Stimulated activated CD4-positive, alpha-beta T cell treated with anti-CD3 and anti-CD28 coated beads, Interleukin-4, amount 100 ng/mL, for 24 hours (primary cell): ENCODE measurements at places on chromosomes 11 and 22.

DNA sequence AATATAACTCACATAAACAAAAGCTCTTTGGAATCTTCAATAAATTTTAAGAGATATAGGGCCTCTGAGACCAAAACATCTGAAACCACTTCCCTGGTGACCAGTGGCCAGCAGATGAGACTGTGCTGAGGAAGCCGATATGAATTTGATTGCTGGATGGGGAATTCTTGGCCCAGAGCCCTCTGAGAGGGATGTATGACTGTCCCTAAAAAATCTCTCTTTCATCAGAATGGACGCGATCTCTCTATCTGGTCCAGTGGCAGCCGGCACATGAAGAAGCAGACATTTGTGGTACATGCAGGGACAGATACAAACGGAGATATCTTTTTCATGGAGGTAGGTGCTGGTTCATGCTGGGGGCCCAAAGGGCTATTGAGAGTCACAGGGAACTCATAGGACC lies 37.5 kb downstream of the MYBPC3 start:
- DNase-seq: no peak

DNA sequence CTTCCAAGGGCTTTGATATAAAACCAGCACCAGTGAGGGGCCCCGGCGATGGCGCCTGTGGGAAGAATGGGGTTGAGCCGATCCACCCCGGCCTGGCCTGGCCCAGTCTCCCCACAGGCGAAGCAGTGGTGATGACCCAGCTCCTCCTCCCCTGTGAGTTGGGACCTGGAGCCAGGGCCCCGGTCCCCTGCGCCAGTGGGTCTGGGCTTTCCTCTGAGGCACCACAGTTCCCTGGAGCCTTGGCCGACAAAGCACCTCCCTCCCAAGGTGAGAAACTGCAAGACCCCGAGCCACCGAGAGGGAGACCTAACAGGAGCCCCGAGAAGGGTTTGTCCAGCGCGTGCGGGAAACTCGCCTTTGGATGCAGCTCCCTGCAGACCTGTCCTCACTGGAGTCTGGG lies 942.9 kb downstream of the BRD1 start:
- DNase-seq: no peak

DNA sequence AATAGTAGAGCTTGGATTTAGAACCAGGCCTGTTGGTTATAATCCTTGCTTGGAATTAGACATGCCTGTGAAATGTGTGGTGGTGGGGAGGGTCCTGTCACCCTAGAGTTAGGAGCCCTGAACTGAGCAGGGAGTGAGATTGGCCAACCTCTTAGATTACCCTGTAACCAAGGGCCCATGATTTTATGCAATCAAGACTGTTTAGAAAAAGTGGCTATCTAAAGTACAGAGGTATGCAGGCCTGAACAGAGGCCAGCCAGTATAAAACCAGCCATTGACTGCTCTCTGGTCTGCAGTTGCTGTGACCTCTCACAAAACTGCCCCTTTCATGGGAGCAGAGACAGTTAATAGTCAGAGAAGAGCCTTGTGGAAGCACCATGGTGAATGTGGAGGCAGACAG lies 36.2 kb downstream of the SERPINH1 start:
- DNase-seq: no peak

GRCh38 chr11:95100856-95101507 lies 11.3 kb downstream of the ENDOD1 start:
- no peak for DNase-seq

- peak; percentile 63 for DNase-seq
These were observed 3.6 kb upstream of the TBC1D22A start for GRCh38 chr22:46758867-46759290.

DNA sequence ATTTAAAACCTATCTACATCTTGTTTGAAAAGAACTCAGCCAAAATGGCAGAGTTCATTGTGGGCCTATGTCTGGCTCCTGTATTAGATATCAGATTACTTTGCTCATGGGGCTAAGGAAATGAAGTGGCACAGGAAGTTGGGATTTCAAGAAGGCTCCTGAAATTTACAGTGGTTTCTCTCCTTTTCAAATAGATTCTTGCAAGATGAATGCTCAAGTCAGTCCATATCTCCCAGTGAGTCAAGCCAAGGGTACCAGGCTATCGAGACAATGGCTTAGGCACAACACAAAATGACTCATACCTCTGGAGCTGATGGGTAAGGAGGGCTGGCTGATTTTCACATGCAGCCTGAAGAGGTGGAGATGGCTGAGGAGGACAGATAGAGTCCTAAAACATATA lies 24.1 kb upstream of the APOA1 start:
- no peak for DNase-seq

DNA sequence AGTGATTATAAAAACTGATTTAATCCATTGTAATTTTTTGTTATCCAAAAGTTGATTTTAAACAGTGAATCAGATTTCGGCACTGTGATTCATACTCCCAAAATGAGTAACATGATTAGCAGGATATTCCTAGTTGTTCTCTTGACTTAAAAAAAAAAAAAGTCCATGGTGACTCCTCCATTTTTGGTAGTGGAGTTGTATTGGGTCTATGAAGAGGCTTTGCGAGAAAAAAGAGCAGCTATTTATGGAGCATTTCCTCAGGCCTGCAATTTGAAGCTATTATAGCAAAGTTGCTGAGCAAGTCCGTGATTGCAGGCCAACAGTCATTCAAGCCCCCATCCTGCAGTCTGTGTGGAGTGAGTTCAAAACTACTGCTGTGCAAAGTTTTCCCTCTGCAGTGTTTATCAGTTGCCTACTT lies 28.8 kb downstream of the YAP1 start:
- DNase-seq: no peak

GRCh38 chr11:80816966-80817365 lies 1376.1 kb upstream of the TENM4 start:
- DNase-seq: no peak

GRCh38 chr11:19589567-19590260 lies 122.9 kb upstream of the NAV2 start:
- no peak for DNase-seq

DNA sequence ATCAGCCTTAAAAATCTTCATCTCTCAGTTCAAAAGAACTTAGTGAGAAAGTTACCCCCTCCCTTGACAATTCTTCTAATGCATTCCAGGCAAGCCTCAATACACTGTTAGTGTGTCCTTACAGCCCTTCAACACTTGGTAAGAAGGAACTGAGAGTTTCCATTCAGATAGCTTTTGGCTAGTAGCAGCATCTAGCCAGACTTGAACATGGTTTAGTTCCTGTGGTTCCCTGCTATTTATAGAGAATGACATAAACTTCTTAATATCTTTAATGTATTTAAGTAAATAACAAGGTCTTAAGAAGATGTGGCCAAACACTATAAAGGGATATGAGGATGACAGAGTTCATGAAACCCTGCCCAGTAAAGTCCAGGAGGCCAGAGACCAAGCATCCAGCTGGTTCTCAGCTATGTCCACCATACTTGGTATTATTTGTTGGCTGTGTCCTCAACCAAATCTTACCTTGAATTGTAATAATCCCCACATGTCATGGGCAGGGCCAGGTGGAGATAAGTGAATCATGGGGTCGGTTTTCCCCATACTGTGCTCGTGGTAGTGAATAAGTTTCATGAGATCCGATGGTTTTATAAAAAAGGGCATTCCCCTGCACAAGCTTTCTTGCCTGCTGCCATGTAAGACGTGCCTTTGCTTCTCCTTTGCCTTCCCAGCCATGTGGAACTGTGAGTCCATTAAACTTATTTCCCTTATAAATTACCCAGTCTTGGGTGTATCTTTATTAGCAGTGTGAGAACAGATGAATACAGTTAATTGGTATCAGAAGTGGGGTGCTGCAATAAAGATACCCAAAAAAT lies 132.4 kb downstream of the LARGE1 start:
- DNase-seq: no peak

- peak; percentile 98 for DNase-seq
These were observed 561 bp upstream of the PCF11 start for GRCh38 chr11:83156144-83156995.

- no peak for DNase-seq
These were observed 5.1 kb upstream of the CARNS1 start for GRCh38 chr11:67410369-67410831.

DNA sequence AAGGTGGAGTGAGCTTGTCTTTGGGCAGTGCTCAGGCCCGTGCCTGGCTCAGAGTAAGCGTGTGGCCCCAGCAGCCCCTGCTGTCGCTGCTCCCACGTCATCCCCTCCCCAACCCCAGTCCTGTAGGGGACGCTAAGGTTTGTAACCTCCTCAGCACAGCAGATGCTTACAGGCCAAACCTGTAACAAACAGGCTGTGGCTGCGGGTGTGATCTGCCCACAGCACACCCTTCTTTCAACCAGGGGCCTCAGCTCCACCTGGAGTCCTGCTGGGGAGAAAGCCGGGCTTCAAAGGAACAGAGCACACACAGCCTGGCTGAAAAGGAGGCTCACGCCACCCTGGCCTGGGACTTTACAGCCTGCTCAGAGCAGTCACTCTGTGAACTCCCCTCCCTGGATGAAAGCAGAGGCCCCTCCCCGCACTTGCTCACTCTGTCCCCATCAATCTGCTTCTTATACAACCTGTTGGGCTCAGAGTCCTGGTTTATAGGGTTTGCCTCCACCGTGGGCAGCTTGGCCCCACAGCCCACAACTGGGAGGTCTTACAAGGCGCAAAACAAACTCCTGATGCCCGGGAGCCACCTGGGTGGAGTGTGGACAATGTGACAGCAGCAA lies 54.3 kb downstream of the SCUBE1 start:
- DNase-seq: no peak

- no peak for DNase-seq
These were observed 43.1 kb downstream of the HSD17B12 start for GRCh38 chr11:43723617-43724016.

GRCh38 chr22:36369922-36370791 lies 17.6 kb downstream of the MYH9 start:
- no peak for DNase-seq

GRCh38 chr11:130510407-130511006 lies 62.1 kb downstream of the ADAMTS15 start:
- no peak for DNase-seq

DNA sequence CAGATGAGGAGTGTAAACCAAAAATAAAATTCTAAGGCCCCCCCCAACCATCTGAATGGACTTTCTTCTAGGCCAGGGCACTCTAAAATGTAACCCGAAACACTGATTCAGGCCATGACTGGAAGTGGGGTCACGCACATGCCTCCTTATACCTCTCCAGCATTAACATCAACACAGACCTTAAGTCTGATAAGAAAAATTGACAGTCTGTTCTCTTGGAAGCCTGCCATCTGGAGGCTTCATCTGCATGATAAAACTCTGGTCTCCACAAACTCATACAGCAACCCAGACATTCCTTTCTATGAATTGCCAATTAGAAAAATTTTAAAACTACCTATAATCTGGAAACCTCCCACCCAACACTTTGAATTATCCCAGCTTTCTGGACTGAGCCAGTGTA lies 3.9 kb upstream of the SERGEF start:
- no peak for DNase-seq

DNA sequence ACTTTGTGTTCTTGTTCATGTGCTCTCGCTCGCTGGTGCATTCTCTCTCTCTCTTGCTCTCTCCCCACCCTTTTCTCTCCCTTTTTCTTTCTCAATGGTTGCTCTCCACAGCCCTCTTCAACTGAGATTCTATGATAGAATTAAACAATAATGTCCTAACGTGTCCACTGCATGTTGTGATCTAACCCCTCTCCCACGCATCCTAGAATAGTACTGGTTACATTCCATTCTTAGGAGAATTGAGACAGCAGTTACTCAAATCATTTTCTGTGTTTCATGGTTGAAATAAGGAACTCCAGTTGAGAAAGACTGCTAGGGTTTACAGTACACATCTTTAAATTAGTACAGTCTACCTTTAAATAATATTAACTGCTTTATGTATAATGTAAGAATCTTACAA lies 318.1 kb upstream of the PITPNB start:
- DNase-seq: no peak

GRCh38 chr11:67680696-67681470 lies 6.5 kb upstream of the ALDH3B2 start:
- DNase-seq: no peak

DNA sequence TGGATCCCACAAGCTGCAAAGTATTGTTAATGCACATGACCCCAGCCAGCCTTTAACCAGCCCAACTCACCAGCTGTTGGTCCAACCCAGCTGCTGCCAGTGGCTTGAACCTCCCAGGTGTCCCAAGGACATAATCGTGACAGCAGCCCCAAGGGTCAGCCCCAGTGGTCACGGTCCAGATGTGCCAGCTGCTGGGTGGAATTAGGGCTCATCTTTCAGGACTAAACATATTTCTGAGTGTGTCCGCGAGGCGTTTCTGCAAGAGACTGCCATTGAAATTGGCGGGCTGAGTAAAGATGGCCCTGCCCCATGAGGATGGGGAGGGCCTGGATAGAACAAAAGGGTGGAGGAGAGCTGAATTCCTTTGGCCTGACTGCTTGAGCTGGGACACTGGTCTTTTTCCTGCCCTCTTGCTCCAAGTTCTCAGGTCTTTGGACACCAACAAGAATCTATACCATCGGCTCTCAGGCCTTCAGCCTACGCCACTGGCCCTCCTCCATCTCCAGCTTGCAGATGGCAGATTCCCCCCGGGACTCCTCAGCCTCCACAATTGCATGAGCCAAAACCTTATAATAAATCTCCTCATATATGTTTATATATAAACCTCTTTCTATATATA lies 240.2 kb downstream of the MN1 start:
- DNase-seq: no peak

- no peak for DNase-seq
These were observed 148.1 kb downstream of the DYNC2H1 start for GRCh38 chr11:103257360-103257759.

- DNase-seq: no peak
These were observed 412.7 kb downstream of the ETS1 start for GRCh38 chr11:128174465-128175291.

- no peak for DNase-seq
These were observed 14.8 kb downstream of the PLAAT3 start for GRCh38 chr11:63599211-63600122.

DNA sequence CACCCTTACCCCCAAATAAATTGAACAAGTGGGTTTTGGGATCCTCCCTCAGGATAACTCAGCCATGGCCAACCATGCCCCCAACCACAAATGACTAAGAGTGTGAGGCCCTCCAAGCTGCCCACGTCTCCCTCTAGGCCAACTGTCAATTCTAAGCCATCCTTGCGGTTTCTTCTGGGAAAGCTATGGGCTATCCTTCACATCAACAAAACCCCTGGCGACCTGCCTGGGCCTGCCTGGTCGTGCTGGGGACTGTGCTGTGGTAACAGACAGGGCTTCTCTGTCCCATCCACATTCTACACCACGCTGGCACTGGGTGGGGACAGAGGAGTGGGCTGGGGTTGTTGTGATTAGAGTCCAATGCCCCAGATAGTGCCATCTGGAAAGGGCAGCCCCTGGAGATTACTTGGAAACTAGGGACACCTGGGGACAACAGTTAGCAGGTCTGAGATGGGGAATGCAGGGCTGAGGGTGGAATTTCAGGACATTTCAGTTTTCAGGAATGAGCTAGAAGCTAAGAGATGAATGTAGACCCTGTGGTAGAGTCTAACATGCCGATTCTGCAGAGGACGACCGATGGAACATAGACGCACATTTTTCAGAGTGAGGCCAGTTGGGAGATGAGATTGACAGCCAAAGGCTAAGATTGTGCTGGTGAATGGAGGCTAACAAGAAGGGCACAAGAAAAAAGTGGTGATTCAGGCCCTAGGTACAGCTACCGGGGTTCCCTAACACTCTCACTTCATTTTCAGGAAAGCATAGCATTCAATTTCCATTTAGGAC lies 131.9 kb downstream of the RASSF10 start:
- no peak for DNase-seq

- no peak for DNase-seq
These were observed 12.5 kb downstream of the TAF1D start for GRCh38 chr11:93728792-93729128.

- no peak for DNase-seq
These were observed 371 bp downstream of the SMCO4 start for GRCh38 chr11:93542811-93543229.

- DNase-seq: no peak
These were observed 4.7 kb downstream of the TPST2 start for GRCh38 chr22:26585104-26585790.

- DNase-seq: no peak
These were observed 29.7 kb downstream of the PDGFB start for GRCh38 chr22:39215070-39215396.
